ENCODE measurements at places on chromosomes 1 and 21.

- no peak for ATAC-seq
Observed at GRCh38 chr1:9753121-9753531, 70.6 kb downstream of the CLSTN1 start.

- ATAC-seq, result no peak
Observed at GRCh38 chr21:37658817-37659458, 257.3 kb downstream of the KCNJ6 start.

DNA sequence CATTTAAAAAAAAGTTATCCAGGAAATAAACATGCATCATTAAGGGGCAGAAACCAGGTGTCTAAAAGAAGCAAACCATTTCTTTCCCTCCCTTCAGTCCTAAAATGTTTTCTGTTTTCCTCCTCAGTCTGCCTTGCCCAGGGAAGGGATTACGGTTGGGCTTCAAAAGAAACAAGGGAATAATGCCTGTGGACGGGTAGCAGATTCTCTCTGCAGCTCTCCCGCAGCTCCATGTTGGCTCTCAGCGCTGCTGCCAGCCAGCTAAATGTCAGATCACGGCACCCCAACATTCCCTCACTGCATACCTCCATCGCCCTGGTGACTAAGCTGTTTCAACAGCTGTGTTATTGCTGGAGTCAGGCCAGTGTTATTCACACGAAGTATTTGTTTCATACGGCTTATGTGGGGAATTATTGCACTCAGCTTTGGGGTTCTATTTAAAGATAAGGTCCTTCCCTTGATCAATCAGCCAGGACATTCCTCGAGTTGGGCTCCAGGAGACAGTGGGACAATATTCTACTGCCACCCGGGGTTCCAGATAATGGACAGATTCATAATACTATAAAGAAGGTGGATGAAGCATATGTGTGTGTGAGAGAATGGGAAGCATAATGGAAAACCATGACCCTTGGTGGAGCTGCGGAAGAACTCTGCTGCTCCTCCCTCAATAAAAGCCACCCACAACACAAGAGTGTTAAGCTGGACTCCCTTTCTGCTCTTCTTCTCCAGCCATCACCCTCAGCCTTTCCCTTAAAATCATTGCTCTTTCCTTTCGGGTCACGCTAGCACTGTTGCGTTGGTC is 58.2 kb downstream of the WLS start:
- no peak for ATAC-seq

DNA sequence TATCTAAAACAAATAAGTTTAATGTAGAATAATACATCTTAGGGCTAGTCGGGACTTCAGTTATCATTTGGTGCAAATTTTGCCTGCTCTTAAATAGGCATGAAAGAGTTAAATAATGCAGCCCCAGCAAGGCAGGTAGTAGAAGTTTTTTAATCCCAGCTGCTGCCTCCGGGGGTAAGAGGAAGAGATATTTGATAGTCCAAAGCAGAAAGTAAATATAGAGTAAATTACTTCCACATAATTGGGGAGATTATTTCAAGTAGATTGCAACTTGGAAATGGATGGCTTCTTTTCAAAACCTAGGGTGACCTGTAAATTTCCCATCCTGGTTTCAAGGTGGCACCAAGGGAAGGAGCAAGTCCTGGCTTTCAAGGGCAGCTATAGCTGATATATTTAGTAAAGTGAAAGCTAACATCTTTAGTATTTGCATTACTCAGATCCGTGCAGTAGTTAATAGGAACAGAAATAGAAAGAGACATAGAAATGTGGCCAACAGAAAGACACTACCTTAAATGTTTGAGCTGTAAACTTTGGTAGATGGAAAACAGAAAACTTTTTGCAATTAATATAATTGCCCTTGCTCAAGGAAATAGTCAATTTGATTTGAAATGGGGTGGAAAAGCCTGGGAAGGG is 109.1 kb downstream of the LMO4 start:
- no peak for ATAC-seq

DNA sequence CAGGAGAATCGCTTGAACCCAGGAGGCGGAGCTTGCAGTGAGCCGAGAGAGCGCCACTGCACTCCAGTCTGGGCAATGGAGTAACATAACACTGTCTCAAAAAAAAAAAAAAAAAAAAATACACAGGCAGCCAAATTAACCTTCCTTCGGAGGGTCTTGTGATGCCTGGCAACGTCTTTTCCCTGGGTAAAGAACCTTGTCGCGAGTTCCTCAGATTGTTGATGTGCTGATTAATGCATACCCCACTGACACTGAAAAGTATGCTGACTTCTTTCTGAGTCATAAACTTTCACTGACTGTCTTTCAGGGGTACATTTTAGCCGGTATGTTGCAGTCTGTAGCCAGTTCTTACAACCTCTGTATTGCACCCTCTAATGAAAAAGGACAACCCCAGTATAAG is 95.1 kb upstream of the SOD1 start:
- no peak for ATAC-seq

DNA sequence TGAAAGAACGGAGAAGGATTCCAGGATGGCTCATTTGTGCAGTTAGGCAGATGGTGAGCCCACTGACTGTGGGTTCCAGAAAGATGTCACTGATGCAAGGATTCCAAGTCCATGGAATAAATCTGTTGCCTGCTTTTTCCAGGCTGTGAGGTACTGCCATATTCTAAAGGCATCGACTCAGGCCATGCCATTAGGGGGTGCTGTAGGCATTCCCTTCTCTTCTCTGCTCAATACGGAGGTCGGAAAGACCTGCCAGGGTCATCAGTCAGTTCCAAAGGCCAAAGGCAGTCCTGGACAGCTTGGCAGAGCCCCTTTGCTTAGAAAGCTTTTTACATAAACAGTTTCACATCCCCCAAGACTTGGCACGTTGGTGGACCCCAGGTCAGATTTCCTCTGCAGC is 31.7 kb upstream of the TMEM125 start:
- ATAC-seq, result no peak

- ATAC-seq, result no peak
Observed at GRCh38 chr1:112694363-112694929, 12.5 kb downstream of the RHOC start.

DNA sequence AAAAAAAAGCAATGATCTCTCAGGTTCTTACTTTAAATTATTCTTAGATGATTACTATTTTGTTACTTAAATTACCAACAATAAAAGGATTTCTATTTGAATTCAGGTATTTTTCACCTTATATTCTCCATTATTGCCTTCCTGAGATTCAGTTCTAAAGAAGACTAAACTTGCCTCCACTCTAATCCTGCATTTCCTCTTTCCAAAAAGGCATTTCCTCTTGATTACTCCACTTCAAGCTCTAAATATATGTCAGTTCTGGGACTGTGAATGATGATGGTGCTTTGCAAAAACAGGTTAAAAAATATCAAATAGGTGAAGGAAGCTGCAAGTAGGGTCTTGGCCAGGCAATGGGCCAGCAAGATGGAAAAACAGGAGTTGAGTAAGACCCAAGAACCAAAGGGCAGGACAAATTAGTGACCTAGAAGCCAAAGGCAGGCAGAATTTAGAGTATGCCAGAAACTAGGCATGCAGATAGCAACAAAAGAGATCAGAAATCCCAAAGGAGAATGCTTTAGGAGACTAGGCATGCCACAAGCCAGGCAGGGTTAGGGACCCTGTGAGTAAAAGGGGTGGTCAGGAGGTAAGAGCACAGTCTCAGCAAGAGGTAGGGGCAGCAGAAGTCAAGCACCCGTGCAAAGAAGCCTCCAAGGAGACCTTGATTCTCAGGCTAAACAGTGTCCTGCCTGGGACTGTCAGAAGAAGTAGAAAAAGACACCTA is 11.3 kb upstream of the DIPK1A start:
- no peak for ATAC-seq

DNA sequence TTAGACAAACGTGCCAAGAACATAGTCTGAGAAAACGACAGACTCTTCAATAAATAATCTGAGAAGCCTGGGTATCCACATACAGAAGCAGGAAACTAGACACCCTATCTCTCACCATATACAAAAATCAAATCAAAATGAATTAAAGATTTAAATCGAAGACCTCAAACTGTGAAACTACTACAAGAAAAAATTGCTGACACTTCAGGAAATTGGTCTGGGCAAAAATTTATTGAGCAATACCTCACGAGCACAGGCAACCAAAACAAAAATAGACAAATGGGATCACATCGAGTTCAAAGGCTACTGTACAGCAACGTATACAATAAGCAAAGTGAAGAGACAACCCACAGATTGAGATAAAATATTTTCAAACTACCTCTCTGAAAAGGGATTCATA is 292.8 kb upstream of the RGS18 start:
- ATAC-seq, result no peak

DNA sequence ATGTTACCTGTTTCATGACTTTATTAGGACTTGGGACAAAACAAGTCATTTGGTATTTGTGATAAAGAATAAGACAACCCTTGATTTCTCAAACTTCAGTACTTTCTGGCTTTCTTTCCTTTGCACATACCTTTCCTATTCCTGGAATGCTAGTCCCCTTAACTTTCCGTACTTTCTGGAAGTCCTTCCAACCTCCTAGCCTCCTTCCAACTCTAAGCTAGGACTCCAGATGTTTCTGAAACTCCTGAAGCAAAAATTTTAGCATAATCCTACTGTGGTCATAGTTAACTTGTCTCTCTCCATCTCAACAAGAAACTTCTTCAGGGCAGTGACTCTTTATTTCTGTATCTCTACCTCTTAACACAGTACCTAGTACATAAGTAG is 19.8 kb upstream of the C1orf105 start:
- ATAC-seq, result no peak

DNA sequence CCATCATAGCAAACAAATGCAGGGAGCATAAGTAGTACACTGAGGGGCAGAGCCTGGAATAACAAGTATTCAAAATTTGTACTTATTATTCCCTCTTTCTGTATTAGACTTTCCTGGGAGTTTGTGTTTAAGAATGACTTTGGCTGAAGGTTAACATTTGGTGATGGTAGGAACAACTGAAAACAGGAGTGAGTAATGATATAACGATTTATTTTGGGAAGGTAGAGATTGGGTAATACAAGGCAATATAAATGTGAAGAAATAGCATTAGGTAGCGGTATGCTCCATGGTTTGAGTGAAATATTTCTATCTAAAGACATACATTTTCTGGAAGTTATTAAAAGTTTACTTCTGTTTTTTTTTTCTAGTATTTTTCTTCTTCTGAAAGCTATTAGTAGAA is 18.5 kb upstream of the C1orf21 start:
- no peak for ATAC-seq

DNA sequence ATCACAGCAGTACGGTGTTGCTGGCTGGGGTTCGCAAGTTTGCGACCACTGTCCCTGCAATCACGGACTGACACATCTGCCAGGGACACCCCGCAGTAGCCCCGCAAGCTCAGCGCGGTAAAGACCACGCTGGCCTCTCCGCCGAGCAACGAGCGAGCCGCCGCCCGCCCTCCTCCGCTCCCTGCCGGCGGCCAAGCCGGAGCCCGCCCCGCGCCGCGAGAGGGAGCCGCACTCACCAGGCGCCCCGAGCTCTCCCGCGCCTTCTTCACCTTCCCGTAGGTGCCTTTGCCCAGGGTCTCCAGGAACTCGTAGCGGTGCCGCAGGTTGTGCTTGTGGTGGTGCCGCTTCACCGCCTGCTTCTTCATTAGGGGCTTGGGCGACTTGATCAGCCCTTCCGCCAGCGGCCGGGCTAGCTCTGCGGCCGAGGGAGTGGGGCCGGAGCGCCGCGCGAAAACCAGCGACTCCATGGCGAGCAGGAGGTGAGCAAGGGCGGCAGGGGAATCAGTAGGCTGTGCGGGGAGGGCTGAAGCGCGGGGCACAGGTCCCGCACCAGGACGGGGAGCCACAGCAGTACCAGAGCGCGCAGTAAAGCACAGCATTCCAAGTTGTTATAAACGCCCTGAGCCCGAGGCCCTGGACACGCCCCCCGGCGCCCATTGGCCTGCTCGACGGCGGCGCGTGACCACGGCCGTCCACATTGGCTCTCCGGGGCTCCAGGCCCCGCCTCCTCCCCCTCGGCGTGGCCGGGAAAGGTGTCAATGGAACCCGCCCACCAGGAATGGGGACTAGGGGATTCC is at the start of gene NUAK2:
TSS of gene NUAK2 (minus strand) at position 584 of the 797 bp plus-strand sequence. CDS start at position 467, 117 bp downstream.
- ATAC-seq, result peak; percentile 87

- ATAC-seq, result peak; percentile 9
Observed at GRCh38 chr1:178310685-178311105, 186.1 kb downstream of the CLEC20A start.

- no peak for ATAC-seq
Observed at GRCh38 chr1:163171826-163172225, 30.9 kb downstream of the RGS5 start.

DNA sequence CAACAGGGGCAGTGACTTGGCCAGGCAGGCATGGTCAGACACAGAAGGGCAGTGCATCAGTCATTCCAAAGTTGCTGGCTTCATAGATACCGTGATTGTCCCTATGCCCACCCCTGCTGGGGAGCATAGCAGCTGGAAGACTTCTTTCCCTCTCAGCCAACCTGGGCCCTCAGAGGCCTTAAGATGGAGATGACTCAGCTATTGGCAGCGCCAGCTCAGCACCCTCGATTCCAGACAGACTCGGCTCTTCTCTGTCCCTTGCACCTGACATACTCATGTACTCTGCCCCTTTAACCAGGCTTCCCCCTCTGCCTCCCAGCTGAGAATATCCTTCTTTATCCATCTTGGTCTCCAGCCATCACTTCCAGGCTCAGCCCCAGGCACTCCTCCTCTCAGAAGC is 16.8 kb downstream of the SLAMF8 start:
- no peak for ATAC-seq

DNA sequence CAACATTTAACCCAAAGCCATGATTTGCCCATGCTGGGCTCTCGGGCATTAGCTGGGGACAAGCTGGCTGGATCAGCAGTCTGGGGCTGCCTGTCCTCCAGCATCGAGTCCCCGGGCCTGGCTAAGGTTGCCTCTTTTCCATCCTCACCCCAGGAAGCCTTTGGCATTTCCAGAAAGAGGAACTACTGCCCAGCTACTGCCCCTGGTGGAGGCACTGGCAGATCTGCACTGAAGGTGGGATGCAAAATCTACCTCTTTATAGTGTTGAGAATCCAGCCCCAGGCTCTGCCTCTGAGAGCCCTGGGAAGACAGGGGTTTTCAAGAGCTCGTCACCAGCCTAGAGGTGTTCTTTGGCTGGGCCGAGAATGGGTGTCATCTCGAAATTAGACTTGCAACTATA is 635.9 kb downstream of the MATN1 start:
- no peak for ATAC-seq

DNA sequence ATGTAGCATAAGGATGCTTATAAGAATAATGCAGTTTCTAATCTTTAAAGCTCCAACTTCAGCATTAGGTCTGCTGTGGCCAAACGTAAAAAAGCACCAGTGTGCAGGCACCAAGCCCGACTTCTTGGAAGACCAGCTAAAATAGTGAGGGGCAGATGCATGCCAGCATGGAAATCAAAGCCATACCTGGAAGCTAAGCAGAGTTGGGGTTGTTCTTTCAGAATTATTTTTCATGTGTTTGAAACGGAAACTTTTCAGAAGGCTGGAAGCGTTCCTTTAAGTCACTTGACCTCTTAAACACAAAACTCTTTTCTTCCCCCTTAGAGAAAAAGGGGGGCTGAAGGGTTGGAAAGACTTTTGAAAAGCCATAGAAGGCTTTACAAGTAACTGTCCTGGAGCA is 329.2 kb upstream of the C1orf87 start:
- no peak for ATAC-seq

- ATAC-seq, result no peak
Observed at GRCh38 chr1:65629788-65630187, 162.9 kb upstream of the PDE4B start.

All from activated CD4-positive, CD25-positive, alpha-beta regulatory T cell treated with anti-CD3 and anti-CD28 coated beads, Interleukin-2, amount 50 U/mL, for 24 hours (primary cell).